ENCODE measurements at places on chromosomes 5 and 9.

DNA sequence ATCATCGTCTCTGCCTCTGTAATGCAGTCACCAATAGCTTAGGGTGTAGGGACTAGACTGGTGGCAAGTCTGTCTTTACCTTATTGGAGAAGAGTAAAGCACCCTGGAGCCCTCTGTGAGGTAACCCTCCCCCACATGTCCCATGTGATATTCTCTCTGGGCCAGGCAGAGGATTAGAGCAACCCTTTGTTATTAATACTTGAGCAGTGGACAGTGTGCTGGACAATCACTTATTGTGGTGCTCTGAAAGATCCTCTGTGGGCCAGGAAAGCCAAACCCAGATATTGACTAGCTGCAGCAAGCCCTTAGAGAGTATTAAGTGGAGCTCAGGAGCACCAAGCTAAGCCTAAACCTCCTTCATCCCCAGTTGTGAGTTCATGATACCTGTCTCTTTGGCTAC, 139.7 kb upstream of the RUSC2 start:
- DNase-seq: no peak

DNA sequence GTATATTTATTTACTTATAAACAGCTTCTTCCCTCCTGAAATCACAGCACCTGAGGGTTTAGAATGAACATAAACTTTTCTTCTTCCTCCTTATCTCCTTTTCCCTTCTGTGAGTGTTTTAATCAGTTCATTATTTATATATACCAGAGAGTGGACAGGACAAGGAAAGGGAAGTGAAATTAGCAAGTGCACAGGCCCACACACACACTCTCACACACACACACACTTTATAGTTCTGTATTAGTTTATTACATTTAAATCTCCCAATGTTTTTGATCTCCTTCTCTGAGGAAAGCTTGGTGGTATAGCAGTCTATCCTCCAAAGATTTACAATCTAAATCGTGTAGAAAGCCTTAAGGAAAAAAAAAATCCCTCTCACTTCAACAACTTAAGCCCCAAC, 353.5 kb downstream of the NDUFS4 start:
- no peak for DNase-seq

DNA sequence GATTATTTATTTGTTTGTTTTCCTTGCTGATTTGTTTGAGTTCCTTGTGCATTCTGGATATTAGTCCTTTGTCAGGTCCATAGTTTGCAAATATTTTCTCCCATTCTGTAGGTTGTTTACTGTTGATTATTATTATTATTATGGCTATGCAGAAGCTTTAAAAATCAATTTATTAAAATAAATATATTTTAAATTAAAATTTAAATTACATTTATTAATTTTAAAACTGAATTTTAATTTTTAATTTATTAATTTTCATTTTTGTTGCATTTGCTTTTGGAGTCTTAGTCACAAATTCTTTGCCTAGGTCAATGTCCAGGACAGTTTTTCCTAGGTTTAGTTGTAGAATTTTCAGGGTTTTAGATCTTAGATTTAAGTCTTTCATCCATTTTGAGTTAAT, 50.9 kb downstream of the SVEP1 start:
- DNase-seq: no peak

- no peak for DNase-seq
Observed at GRCh38 chr5:111636736-111637135, 120.3 kb downstream of the NREP start.

- no peak for DNase-seq
Observed at GRCh38 chr9:111599092-111599954, at the start of gene PTGR1. Gene PTGR1, minus strand, starts transcription at chr9:111599647. Its CDS starts 2,225 bp downstream, at chr9:111597422.

- no peak for DNase-seq
Observed at GRCh38 chr9:93827545-93828330, 127.4 kb downstream of the BARX1 start.

DNA sequence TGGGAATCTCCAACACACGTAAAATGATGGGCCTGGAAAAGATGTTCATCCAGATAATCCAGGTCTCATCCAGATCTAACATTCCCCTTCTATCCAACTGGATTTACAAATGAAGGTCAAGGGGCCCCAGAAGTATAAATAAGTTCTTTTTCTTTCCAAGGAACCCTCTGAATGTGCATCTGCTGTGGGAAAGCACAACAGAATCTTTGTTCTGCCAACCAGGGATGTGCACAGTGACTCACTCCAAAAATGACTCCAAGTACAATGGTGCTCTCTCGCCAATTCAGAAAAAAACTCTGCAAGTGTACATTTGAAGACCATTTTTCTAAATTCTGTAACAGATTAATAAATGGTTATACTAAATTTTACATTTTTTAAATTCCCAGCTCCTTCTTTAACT, 12.4 kb downstream of the RAPGEF6 start:
- no peak for DNase-seq

- DNase-seq: no peak
Observed at GRCh38 chr5:175347027-175347426, 97.0 kb downstream of the DRD1 start.

DNA sequence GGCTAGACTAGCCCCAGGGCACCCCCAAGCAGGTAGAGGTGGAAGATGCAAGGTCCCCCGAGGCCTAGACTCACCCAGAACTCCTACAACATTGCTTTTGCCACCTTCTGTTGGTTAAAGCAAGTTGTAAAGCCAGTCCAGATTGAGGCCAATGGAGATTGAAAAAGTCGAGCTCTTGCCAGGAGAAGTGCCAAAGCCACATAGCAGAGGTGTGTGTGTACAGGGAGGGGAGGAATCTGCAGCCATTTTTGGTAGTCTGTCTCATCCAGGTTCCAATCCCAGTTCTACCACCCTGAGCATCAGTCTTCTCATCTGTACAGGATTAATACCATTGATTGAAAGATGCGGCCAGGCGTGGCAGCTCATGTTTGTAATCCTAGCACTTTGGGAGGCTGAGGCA, 12.3 kb upstream of the URM1 start:
- DNase-seq: no peak

- DNase-seq: no peak
Observed at GRCh38 chr5:67273689-67274356, 77.2 kb upstream of the CD180 start.

DNA sequence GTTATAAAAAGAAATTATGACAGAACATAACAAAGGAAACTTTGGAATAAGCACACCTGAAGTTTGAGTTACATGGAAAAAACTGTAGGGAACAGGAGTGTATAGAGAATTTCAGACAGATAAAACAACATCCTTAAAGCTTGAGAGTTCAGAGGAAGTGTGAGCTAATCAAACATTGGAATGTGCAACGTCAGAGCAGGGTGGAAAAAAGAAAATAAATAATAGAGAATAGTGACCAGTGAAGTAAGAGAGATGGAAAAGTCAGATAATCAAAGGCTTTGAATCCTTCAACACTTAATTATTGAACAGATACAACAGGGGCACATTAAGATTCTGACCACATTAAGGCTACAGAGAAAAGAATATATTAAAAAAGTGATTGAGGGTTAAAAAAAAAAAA, 128.5 kb upstream of the CDH10 start:
- DNase-seq: no peak

Data from T-helper 9 cell (primary cell).